ENCODE measurements at places on chromosomes 13 and 19.

DNA sequence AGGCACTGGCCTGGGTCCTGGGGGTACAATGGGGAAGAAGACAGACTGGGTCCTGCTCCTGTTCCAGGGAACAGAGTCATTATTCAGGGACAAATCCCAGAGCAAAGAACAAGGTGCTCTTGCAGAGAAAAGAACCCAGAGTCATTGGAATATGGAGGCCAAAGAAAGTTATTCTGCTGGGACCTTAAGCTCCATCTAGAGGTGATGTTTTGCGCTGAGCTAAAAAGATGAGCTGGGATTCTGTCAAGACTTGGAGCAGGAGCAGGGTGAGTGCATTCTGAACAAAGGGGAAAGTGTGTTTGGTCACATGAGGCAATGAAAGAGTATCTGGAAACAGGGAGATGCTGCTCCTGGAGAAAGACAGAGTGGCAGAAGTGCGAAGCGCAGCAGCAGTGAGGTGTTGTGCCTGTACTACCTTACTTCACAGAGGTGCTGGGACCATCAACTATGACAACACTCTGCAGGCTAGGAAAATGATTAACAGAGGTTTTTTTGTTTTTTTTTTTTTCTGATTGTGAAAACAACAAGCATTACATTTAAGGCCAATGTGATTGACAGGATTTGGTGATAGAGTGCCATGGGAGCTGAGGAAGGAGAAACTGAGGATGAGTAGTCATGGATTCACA lies 95.3 kb upstream of the TNFSF11 start:
- peak; percentile 35 for DNase-seq

- DNase-seq: peak; percentile 96
Measured at GRCh38 chr13:48505597-48506091, 27.2 kb downstream of the RCBTB2 start.

DNA sequence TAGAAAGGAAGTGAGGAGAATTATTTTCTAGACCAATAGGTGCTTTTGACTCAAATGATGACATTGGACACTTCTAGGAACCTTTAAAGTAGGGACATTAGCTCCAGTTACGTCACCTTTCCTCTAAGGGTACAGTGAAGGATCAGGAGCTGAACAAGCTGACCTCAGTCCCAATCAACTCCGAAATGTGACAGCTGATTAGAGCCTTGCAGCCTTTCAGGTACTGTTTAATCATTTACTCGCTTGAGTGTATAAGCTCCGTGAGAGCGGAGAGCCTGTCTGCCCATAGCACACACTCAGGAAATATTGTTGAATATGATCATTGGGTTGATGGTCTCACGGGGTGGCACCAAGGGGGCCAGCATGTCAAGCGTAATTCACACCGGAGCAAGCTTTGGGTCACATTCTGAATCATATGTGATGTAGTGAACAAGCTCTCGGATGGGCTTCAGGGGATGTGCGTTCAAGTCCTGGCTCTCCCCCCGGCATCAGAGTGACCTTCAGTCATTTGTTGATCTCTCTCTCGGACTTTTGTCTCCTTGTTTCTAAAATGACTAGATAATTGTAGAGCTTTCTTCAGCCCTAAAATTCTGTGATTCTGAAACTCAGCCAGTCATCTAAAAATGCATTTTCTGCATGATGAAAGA lies 141.9 kb downstream of the ZIC5 start:
- no peak for DNase-seq

DNA sequence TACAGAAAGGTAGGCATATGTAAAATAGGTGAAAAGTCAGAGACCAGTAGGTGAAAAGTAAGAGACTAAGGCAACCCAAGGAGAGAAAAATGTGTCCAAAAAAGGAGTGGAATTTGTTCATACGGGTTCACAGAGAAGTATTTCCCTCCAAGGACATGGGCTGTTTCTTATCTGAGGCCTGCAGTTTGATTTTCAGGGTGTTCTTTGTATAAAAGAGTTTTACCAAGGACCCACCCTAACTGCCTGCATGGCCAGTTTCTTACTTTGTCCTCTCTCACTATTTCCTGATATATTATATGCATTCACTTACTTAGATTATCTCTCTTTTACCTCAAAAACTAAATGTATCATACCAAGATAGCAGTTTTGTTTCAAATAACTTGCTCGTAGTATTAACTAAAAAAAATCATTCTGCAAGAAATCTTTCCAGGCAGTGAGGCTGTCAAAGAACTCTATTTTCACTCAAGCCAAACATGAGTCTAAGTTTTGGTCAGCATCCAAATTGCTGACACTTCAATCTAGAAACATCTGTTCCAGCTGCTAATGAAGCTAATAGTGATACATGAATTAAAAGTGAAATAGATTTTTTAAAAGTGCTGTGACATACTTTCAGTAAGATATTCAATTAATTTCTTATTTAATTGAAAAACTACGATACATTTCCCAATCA lies 141.4 kb upstream of the SGCG start:
- no peak for DNase-seq

DNA sequence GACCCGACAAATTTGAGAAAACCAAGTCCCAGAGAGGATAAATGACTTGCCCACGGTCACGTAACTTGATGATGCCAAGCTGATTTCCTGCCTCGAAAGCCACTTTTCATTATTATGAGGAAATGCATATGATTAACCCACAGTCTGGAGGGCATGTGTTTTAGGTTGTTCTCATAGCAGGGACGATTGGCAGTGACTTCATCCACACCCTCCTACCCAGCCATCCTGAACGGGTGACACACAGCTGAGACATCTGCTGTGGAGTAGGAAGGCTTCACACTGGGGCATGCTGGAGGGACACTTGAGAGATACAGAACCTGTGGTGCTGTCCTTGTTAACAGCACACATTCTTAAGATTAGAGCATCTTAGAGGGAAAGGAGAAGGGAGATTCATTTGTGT lies 65.4 kb upstream of the WDFY2 start:
- DNase-seq: no peak

- DNase-seq: peak; percentile 25
Measured at GRCh38 chr13:41905600-41906254, 55.2 kb downstream of the VWA8 start.

- no peak for DNase-seq
Measured at GRCh38 chr13:97999653-98000052, 46.2 kb downstream of the IPO5 start.

- no peak for DNase-seq
Measured at GRCh38 chr13:65990684-65991083, 1239.5 kb downstream of the PCDH9 start.

GRCh38 chr13:25733696-25734435 lies 317.9 kb downstream of the SHISA2 start:
- DNase-seq: no peak

- DNase-seq: no peak
Measured at GRCh38 chr13:29436721-29437280, 158.7 kb downstream of the SLC7A1 start.

DNA sequence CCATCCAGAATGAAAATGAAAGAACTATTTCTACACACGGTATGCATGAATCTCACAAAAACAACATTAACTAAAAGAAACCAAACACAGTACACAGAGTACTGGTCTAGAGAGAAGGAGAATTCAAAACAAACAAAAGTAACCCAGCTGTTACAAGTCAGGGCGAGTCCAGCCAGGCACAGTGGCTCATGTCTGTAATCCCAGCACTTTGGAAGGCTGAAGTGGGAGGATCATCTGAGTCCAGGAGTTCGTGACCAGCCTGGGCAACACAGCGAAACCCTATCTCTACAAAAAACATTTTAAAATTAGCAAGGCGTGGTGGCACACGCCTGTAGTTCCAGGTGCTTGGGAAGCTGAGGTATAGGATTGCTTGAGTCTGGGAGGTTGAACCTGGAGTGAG lies 1.7 kb upstream of the PSMC4 start:
- DNase-seq: no peak

- no peak for DNase-seq
Measured at GRCh38 chr13:84802073-84802472, 919.8 kb upstream of the SLITRK1 start.

GRCh38 chr13:23622985-23623384 lies 52.8 kb downstream of the TNFRSF19 start:
- DNase-seq: peak; percentile 30

- DNase-seq: peak; percentile 56
Measured at GRCh38 chr13:110610955-110611595, 4.3 kb upstream of the NAXD start.

- no peak for DNase-seq
Measured at GRCh38 chr19:38239816-38240215, 15.8 kb upstream of the DPF1 start.

DNA sequence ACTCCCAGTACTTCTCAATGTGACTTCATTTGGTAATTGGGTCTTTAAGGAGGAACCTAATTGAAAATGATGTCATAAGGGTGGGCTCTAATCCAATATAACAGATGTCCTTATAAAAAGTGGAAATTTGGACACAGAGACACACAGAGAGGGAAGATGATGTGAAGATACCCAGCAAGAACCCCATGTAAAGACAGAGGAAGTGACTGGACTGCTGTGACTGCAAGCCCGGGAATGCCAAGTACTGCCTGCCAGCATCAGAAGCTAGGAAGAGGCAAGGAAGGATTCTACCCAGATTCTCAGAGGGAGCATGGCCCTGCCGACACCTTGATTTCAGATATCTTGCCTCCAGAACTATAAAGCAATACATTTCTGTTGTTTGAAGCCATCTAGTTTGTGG lies 239.3 kb downstream of the KCTD12 start:
- no peak for DNase-seq

GRCh38 chr19:5993648-5994358 lies 15.9 kb upstream of the RANBP3 start:
- DNase-seq: no peak

- DNase-seq: no peak
Measured at GRCh38 chr19:41691268-41691970, 3.3 kb upstream of the CEACAM7 start.

GRCh38 chr19:12052091-12052496 lies 667 bp downstream of the ZNF878 start:
- DNase-seq: no peak

GRCh38 chr13:28685892-28686291 lies 27.0 kb downstream of the POMP start:
- no peak for DNase-seq

- no peak for DNase-seq
Measured at GRCh38 chr19:47109541-47110375, 3.8 kb downstream of the ZC3H4 start.

DNA sequence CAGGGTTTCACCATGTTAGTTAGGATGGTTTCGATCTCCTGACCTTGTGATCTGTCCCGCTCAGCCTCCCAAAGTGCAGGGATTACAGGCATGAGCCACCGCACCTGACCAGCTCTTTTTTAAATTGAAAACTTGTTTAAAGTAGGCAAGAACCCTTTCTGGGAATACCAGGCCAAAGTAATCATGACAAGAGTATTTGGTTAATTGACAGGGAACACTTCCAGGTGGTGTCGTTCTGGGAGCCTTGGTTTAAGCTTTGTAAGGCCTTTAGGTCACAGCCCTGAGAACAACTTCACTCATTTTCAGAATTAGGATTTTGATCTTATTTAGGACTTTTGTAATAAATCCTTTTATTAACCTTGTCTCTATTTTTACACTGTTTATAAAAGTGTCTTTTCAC lies 115.2 kb downstream of the LMO7 start:
- no peak for DNase-seq

DNA sequence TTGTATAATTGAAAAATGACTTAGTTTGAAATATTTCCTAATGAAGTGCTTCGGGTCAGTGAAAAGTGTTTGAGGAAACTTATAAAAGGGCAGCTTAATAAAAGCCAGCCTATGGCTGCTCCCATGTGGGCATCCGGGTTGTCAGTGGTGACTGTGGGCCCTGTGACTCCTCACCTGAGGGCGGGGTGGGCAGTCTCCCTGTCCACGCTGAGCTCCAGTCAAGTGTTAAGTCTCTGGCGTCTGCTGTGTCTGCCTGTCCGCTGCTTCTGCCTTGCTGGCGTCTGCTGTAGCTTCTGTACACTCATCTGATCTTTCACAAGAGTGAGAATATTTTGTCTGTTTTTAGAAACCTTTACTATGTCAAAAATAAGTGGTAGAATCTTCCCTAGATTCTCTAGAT lies 7.1 kb downstream of the LAMP1 start:
- DNase-seq: no peak

GRCh38 chr13:80903911-80904310 lies 563.0 kb upstream of the SPRY2 start:
- no peak for DNase-seq

DNA sequence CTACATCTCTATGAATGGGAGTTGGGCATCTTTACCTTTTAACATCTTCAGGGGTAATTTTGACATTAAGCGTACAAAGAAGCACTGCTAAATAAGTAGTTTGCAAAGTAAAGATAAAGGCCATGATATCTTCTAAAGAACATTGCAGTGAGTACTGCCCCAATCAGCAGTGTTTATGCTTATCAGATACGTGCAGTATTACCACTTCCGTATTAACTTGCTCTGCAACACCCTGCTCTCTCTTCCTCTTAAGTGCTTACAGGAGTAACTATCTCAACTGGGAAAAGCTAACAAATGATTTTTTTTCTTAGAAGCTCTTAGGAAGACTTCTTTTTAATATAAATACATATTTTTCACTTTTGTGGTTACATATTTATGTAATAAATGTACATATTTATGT lies 793.7 kb upstream of the SLC10A2 start:
- DNase-seq: no peak

DNA sequence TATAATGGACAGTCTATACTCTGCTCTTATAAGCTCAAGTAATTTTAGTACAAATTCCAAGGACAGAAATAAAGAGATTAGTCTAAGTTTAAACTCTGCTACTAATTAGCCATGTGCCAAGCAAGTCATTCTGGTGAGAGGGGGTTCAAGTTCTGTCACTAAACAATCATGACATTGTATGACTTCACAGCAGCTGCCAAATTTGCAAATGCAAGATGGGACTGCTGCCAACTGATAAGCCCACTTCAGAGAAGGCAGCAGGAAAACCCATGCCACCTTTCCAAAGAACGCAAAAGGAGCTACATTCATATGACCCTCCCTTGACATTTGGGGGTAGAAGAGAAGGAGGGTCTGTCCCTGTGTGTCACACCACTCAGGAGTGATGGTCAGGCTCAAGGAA lies 60.7 kb upstream of the RFXAP start:
- DNase-seq: no peak

- no peak for DNase-seq
Measured at GRCh38 chr13:65679240-65679639, 1550.9 kb downstream of the PCDH9 start.

DNA sequence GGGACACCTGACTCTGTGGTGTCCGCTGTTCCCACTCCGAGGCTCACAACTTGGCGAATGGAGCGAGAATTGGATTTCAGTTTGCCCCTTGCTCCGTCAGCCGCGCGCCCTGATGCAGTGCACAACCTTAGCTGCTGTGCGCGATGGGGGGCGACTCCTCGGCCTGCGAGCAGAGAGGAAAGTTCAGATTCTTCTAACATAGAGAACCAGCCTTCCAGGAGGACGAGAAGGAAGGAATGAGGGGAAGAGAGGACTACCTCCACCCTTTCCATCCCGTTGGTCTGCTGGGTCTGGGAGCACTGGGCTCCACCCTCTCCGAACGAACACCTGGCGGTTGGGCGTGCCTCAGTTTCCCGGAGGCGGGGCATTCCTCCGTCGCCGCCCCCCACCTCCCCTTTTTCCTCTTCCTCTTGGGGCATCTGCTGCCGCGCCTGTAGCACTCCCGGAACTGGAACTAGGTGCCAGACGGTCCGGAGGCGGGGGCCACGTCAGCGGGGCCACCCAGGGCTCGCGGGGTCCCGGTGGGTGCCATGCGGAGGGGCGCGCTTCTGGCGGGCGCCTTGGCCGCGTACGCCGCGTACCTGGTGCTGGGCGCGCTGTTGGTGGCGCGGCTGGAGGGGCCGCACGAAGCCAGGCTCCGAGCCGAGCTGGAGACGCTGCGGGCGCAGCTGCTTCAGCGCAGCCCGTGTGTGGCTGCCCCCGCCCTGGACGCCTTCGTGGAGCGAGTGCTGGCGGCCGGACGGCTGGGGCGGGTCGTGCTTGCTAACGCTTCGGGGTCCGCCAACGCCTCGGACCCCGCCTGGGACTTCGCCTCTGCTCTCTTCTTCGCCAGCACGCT lies at the start of gene KCNK6:
Gene KCNK6 (plus strand): TSS at position 425 of the 838 bp plus-strand sequence. CDS start 106 bp downstream, at position 531.
- no peak for DNase-seq
